Epithelial cell of proximal tubule (primary cell): ENCODE measurements at places on chromosomes 2 and 18.

DNA sequence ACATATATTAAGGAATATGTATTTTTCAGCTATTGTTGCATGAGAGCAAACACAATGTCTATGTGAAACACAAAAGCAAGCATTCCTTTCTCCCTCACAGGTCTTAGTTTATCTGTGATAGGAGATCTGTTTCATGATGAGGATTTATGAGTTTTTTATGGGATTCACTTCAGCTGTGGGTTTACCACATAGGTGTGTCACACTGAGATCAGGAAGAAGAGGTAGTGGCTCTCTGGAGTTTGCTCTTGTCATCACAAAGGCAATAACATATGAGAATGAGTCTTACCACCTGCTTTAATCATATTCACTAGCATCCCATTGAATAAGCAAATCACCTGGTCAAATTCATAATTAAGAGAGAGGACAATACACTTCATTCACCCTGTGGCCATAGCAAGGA, 960.3 kb upstream of the SLC39A10 start:
- DNase-seq = no peak

DNA sequence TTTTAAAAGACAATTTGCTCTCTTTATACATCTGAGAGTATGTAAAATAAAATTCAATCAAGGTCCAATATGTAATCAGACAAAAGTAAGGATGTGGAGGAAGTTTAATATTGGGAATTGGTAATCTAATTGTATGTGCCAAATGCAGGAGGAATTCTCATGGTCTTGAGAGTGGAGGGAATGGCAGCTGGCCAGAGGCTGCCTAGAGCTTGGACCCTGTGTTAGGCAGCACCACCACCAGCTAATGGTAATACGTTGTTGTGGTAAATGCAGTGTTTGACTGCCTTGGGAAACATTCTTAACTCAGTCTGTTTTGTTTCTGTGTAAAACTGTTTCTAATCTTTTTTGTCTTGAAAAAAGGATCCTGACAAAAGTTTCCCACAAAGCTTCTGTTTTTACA, 30.0 kb downstream of the GALNT1 start:
- DNase-seq = no peak

GRCh38 chr2:190355968-190356644, 12.7 kb downstream of the INPP1 start:
- DNase-seq = no peak

- peak; percentile 70 for DNase-seq
Measured at GRCh38 chr2:150127995-150128394, 359.5 kb downstream of the RND3 start.
